ENCODE measurements at places on chromosomes 2 and 18. TPM values are rescaled to one million over a fixed set of nuclear protein-coding genes. Genes with fewer than 3 reads are reported as not detected.
A peak's percentile ranks its signal among the peaks of the same experiment; 100 is the strongest.

DNA sequence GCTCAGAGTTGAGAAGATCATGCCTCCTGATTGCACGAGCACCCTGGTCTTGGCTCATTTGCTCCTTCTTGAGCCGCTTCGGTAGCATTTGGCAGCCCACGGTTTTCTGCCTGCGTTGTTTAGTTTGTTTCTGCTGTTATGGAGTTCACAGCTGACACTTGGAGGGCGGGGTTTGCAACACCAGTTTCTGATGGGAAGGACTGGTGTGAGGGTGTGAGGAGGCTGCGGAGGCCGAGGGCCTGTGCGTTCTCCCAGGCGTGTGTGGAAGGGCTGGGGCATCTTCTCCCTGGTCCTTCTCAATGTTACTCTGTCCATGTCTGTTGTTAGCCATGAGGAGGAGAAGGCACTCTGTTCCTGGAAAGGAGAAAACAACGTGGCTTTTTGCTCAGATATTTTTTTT, 22.9 kb downstream of the NFATC1 start:
- no peaks in the 10 kb centered on the region for H3K4me1 ChIP-seq
- H3K36me3 ChIP-seq = peaks cover 22% of the 10 kb centered on the region
- no peak for DNase-seq
- H3K27me3 ChIP-seq = no peaks in the 10 kb centered on the region
- H3K27ac ChIP-seq = no peak overlapping the region

- no peak overlapping the region for H3K27ac ChIP-seq
- no peak overlapping the region for H3K4me3 ChIP-seq
- H3K27me3 ChIP-seq = no peaks in the 10 kb centered on the region
Observed at GRCh38 chr18:5772306-5773105, 122.8 kb downstream of the TMEM200C start.

- no peak overlapping the region for H3K4me3 ChIP-seq
- H3K36me3 ChIP-seq = no peaks in the 10 kb centered on the region
- no peak overlapping the region for H3K27ac ChIP-seq
- no peaks in the 10 kb centered on the region for H3K27me3 ChIP-seq
- DNase-seq = no peak
Observed at GRCh38 chr2:111182121-111182520, 61.4 kb downstream of the BCL2L11 start.

Gene FSIP2
- total RNA-seq = 31.6 TPM

DNA sequence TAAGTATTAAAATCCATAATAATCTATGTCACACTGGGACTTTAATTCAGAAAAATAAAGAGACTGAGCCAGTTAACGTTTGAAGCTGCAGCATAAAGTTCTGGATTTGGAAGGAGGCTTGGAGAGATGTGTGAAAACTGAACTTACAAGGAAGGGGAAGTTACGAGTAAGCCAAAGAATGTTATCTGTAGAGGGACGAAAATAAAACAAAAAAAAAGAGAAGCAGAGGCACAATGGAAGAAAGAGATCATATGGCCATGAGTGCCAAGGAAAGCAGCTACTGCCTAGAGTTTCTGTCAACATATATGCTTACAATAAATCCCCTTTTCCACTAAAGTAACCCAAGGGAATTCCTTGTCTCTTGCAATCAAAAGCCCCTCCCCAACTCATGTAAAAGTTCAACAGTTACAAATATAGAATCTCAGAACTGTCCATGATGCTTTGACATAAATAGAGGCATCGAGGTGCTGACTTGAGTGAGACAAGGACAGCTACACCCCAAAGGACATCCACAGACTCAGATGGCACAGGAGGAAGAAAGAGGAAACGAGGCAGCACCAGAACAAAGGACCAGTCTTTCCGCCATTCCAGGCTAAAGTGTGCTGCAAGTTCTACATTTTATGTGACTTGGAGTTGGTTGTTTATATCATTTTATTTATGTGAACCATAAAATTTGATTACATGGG, 16.1 kb upstream of the ARL5A start:
- DNase-seq = no peak
- H3K36me3 ChIP-seq = no peaks in the 10 kb centered on the region
- no peaks in the 10 kb centered on the region for H3K27me3 ChIP-seq
- peaks cover under 1% of the 10 kb centered on the region for H3K4me1 ChIP-seq
- H3K27ac ChIP-seq = no peak overlapping the region
- no peak overlapping the region for H3K4me3 ChIP-seq

Gene ASAP2
- total RNA-seq = 47.9 TPM

- DNase-seq = no peak
- no peak overlapping the region for H3K27ac ChIP-seq
- H3K36me3 ChIP-seq = no peaks in the 10 kb centered on the region
- no peaks in the 10 kb centered on the region for H3K4me1 ChIP-seq
Observed at GRCh38 chr2:71945603-71945959, 202.1 kb downstream of the CYP26B1 start.

Gene SERPINB13
- total RNA-seq = not detected

- peak; percentile 15 for DNase-seq
- no peak overlapping the region for H3K4me3 ChIP-seq
- H3K27me3 ChIP-seq = no peaks in the 10 kb centered on the region
- no peak overlapping the region for H3K27ac ChIP-seq
- H3K4me1 ChIP-seq = no peaks in the 10 kb centered on the region
Observed at GRCh38 chr2:128941751-128942150, 623.1 kb upstream of the HS6ST1 start.

Gene SPATA3
- total RNA-seq = not detected

DNA sequence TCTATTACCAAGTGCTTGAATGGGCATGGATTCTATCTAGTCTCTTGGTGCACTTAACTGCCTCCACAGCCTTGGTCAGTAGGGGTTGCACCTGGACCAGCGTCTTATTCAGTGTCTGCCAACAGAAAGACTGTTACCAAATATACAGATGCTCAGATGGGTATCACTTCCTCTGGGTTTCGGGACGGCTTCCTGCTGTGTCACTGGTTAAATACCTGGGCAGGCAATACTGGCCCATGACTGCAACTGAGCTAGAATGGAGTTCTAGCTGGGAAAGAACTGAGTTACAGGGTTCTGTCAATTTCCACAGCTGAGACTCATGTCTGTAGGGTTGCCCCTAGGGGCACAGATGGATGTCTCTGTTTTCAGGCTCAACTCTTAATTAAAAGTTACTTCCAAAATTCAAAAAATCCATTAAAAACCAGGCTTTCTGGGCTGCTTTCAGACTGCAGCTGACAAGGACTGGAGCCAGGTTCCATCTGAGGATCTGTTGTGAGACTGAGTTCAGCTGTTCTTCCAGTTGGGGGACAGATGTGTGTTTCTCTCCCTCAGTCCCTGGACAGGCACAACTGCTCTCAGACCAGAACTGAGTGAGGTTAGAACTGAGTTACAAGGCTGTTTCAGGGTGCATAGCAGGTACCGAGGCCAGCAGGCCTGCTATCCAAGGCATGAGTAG, 789.6 kb upstream of the SLC8A1 start:
- H3K27me3 ChIP-seq = no peaks in the 10 kb centered on the region
- no peak overlapping the region for H3K27ac ChIP-seq
- H3K4me1 ChIP-seq = no peaks in the 10 kb centered on the region
- DNase-seq = peak; percentile 47
- H3K36me3 ChIP-seq = no peaks in the 10 kb centered on the region

DNA sequence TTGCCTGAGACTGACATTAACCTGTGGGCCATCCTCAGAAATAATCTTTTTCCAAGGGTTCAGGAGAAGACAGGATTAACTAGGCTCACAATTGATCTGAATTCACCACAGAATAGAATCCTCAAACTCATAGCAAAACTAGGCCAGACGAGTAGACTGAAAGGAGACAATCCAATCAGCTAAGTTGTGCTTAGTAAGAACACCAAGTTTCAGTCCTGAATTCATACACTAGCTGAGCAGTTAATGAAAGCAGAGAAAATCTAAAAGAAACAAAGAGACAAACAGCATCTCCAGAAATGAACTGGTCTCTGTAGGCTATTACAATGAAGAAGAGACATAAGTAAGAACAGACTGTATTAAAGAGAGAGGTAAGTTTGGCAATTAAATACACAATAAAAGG, 89.5 kb downstream of the GORASP2 start:
- H3K27me3 ChIP-seq = no peaks in the 10 kb centered on the region
- DNase-seq = no peak

DNA sequence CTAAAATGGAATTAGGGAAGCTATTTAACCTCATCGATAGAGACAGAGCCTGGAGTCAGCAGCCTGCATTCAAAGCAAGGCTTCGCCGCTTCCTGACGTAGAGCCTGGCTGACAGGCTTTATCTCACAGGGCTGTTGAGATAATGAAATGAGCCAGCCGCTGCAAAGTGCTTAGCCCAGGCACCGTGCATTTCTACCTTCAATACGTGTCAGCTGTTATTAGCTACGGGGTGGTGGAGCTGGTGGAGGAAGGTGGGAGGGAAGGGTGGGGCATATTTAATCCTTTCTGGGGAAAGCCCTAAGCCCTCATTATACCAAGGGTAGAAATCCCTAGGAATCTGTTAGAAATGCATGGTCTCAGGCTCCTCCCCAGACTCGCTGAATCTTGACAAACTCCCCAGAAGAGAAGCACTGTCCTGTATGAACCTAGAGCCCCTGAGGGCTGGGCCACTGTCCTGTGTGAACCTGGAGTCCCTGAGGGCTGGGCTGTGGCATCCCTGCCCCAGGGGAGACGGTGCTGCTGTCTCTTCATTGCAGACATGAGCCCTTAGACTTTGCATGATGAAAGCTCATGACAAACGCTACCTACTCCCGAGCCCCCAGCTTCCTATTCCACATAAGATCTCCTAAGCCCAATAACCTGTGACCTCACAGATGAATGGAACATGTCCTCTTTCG, 72.4 kb downstream of the ALPK2 start:
- H3K4me1 ChIP-seq = no peaks in the 10 kb centered on the region
- DNase-seq = peak; percentile 53
- H3K36me3 ChIP-seq = no peaks in the 10 kb centered on the region
- no peak overlapping the region for H3K4me3 ChIP-seq

Gene CYS1
- total RNA-seq = 3.9 TPM

DNA sequence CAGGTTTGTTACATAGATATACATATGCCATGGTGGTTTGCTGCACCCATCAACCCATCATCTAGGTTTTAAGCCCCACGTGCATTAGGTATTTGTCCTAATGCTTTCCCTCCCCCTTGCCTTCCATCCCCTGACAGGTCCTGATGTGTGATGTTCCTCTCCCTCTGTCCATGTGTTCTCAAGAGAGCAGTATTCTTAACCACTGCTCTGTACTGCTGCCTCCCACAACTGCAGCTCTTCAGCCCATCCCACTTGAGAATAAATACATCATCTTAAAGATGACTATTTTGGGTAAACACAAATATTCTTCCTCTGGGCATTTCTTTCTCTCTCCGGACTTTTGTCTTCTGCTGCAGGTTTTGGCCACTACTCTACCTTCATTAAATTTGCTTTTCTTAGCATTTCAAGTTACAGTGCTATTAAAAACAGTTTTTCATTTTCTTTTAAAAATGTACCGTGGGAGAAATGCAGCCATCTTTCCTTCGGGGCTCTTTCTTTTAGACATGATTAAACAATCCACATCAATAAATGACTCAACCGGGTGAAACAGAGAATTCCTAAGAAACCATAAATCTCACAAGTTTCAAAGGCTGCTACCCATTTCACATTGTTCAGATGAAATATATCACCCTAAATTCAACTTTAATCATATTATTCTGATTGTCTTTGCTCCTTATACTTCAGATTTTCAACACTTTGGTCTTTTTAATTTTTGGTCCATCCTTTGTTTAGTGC, 323.4 kb downstream of the GALNT13 start:
- no peaks in the 10 kb centered on the region for H3K27me3 ChIP-seq
- DNase-seq = no peak

- no peak overlapping the region for H3K4me3 ChIP-seq
- no peak for DNase-seq
- no peak overlapping the region for H3K27ac ChIP-seq
- H3K4me1 ChIP-seq = no peaks in the 10 kb centered on the region
- H3K27me3 ChIP-seq = no peaks in the 10 kb centered on the region
Observed at GRCh38 chr2:30336978-30337841, 105.9 kb downstream of the LBH start.

DNA sequence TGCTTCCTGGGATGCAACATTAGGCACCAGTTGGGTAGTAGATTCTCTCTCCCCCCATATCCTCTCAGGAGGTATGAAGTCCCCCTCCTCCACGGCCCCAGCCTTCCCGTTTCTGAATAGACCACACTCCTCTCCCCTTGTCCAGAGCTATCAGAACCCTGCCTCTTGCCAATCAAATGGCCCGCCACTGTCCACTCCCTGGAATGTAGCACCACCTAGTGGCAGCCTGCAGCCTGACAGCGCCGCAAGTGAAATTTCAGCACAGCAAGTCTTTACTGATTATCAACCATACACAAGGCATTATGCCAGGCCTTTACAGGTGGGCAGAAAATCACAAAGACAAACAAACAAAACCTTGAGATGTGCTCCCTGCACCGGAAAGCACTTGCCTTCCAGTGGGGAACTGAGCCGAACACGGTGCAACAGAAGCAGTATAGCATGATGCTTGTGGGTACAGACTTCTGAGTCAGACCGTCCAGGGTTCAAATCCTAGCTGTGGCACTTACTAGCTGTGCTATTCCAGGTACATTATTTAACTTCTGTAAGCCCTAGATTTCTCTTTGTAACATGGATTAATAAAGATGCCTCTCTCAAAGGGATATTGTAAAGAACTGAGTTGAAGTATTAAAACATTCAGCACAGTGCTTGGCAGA, 174.0 kb downstream of the SMAD2 start:
- no peaks in the 10 kb centered on the region for H3K4me1 ChIP-seq
- DNase-seq = peak; percentile 77
- no peak overlapping the region for H3K4me3 ChIP-seq
- H3K27me3 ChIP-seq = peaks cover 31% of the 10 kb centered on the region
- H3K36me3 ChIP-seq = no peaks in the 10 kb centered on the region
- H3K27ac ChIP-seq = no peak overlapping the region

Gene PROC
- not detected for total RNA-seq

GRCh38 chr2:206739271-206739670, 21.1 kb upstream of the DYTN start:
- H3K4me1 ChIP-seq = no peaks in the 10 kb centered on the region
- no peak for DNase-seq
- no peaks in the 10 kb centered on the region for H3K27me3 ChIP-seq
- no peak overlapping the region for H3K27ac ChIP-seq
- no peak overlapping the region for H3K4me3 ChIP-seq

GRCh38 chr2:145228506-145228905, 708.6 kb upstream of the ZEB2 start:
- no peaks in the 10 kb centered on the region for H3K4me1 ChIP-seq
- no peak overlapping the region for H3K27ac ChIP-seq
- H3K4me3 ChIP-seq = no peak overlapping the region
- DNase-seq = no peak

DNA sequence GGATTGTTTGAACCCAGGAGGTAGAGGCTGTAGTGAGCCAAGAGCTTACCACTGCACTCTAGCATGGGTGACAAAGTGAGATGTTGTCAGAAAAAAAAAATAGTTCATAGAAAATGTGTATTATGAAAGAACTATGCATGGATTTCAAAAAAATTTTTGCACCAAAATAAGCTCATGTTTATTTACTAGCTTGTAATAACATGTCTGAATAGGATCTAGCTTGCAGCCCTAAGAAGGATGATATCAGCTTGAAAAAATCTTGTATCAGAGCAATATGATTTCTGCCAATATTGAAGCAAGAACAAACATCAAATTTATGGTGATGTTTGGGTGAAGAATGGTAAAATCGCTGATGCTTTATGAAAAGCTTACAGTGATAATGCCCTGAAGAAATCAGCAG, 97.0 kb upstream of the RFX8 start:
- DNase-seq = no peak
- no peaks in the 10 kb centered on the region for H3K36me3 ChIP-seq
- no peaks in the 10 kb centered on the region for H3K27me3 ChIP-seq
- no peaks in the 10 kb centered on the region for H3K4me1 ChIP-seq

GRCh38 chr2:188969236-188969635, 4.9 kb upstream of the COL3A1 start:
- no peaks in the 10 kb centered on the region for H3K4me1 ChIP-seq
- H3K27me3 ChIP-seq = no peaks in the 10 kb centered on the region
- peak overlapping the region; percentile 66 for H3K27ac ChIP-seq
- H3K4me3 ChIP-seq = no peak overlapping the region

Measured in stomach (tissue), 19 donors.